ENCODE measurements at places on chromosomes 2 and 18.
A peak's percentile ranks its signal among the peaks of the same experiment; 100 is the strongest.

DNA sequence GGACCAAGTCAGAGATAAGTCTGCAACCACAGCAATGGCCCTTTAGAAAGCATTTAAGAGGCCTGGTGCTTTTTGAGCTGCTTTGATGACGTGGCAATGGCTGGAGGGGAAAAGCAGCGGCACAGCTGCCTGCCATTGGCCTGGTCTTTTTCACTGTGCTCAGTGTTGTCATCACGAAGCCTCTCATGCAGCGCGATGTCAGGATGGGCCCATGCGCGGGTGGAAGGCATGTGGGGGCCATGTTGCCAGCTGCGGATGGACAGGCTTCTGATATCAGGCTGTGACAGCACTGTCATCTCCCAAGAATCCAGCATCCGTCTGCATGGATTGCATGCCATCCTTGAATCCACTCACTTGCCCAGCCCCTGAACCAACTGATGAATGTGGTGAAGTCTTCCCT lies 204.5 kb downstream of the ACKR3 start:
- DNase-seq = peak; percentile 24

DNA sequence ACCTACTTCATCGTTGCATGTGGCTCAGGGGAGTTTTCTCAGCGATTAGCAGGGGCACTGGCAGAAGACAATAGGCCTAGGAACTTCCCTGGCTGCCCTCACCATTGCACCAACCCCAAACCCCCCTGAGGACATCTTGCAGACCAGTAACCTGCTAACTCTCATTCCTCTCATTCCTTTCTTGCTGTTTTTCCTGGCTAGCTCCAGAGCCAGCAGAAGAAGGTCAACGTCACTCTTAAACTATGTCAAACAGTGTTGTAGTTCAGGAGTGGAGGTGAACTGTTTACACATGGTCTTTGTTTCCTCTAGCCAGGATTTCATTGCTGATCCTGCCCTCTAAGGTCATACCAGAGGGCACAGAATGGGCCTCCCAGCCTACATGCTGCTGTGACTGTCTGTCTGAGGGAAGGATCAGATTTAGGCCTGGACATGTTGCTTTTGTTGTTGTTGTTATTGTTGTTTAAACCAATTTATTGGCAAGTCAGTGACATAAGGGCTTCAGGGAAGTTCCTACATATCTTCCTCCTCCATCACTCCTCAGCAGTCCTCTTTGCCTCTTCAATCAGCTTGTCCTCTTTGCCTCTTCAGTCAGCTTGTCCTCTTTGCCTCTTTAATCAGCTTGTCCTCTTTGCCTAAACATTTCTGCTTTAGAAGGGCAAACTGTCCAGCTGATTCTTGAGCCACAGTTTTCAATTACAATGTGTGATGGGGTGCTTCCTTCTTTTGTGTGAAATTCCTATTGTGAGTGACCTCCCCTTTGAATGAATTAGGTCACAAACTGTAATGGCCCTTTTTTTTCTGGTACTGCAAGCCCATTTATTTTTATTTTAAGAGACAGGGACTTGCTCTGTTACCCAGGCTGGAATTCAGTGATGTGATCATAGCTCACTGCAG lies 471.9 kb upstream of the TNP1 start:
- no peak for DNase-seq

GRCh38 chr2:210593166-210593565 lies 36.8 kb downstream of the CPS1 start:
- DNase-seq = no peak

GRCh38 chr2:173161040-173161439 lies 85.4 kb downstream of the MAP3K20 start:
- no peak for DNase-seq

GRCh38 chr18:12628706-12629702 lies 28.9 kb downstream of the SPIRE1 start:
- no peak for DNase-seq

DNA sequence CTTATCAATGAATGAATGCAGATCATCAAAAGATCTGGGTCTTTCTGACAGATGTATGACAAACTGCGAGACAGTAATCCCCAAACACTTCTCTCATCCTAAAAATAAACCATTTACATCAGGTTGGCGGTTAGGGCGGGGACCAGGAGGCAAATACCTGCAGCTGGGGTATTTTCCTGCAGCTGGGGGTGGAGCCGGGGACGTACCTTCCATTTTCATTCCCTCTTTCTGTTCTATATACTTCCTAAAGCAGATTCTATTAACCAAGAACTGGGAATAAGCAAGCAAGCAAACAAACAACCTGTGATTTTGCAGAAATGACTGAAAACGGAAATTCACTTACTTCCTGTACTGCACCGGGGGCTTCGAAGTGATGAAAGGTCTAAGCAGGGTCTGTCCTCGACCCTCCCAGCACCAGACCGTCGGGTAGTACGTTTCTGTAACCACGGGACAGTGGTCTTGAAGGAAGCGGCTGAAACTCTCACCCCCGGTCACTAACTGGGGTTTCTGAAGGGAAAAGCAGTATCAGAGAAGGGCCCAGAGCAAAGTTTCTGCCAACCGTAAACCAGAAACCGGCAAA lies 1.2 kb downstream of the ABHD3 start:
- peak; percentile 11 for DNase-seq

Measured in DMS79 (cell line).